Stimulated activated CD4-positive, alpha-beta T cell treated with anti-CD3 and anti-CD28 coated beads, Interleukin-4, amount 100 ng/mL, for 48 hours (primary cell): ENCODE measurements at places on chromosomes 5 and 9.

DNA sequence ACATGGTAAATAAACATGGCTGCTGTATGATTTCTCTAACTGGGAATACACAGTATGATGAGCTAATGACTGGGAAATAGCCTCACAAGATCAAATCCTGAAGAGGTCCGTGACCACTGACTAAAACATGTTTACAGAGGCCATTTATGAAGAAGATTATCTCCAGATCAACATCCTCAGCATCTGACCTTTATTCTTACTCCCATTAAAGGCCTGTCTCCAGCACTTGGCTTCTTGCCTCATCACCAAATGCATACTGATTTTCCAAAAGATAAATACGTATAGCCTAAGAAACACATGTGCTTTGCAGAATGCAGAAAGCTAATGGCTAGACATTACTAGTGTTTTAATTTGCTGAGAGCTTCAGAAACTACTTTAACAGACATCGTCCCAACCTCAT, 108.0 kb upstream of the TSLP start:
- DNase-seq: no peak

GRCh38 chr5:149679876-149680809, 50.0 kb upstream of the PPARGC1B start:
- DNase-seq: no peak

DNA sequence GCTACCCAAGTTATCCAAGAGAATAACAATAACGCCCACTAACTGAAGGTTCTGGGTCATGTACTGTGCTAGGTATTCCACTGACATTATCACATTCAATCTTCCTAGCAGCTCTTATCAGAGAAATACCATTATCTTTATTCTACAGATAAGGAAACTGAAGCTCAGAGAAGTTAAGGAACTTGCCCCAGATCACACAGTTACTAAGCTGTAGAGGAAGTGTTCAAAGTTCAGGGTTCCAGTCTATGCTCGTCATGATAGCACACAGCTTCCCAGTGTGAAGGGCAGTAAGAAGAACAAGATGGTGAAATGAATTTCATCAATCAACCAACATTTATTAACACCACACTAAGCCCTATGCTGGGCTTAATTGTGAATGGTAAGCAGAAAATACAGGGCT, 29.6 kb downstream of the ELOVL7 start:
- DNase-seq: no peak

GRCh38 chr9:12875191-12875590, 100.4 kb downstream of the LURAP1L start:
- DNase-seq: no peak

DNA sequence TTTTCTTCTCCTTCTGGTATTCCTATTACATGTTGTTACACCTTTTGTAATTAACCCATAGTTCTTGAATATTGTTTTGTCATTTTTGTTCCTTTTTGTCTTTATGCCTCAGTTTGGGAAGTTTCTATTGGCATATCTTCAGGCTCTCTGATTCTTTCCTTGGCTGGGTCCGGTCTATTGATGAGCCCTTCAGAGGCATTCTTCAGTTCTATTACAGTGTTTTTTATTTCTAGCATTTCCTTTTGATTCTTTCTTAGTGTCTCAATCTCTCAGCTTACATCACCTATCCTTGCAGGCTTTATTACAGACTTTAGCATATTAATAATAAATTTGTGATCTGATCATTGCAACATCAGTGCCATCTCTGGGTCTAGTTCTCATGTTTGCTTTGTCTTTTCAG, 33.8 kb downstream of the PHF2 start:
- no peak for DNase-seq

GRCh38 chr9:81361296-81361695, 328.1 kb downstream of the TLE1 start:
- no peak for DNase-seq

DNA sequence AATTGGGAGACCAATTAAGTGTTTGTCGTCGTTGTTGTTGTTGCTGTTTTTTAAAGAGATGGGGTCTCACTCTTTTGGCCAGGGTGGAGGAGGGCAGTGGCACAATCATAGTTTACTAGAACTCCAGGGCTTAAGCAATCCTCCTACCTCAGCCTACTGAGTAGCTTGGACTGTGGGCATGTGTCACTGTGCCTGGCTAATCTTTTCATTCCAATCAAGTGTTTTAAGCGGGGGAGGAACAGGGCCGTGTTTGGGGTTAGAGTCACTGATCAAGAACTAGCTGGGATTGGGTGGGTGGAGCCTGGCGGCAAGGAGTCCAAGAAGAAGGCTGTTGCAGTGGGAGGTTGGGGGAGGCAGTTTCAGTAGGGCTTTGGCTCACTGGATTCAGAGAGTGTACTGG, 13.8 kb downstream of the SNX30 start:
- no peak for DNase-seq

DNA sequence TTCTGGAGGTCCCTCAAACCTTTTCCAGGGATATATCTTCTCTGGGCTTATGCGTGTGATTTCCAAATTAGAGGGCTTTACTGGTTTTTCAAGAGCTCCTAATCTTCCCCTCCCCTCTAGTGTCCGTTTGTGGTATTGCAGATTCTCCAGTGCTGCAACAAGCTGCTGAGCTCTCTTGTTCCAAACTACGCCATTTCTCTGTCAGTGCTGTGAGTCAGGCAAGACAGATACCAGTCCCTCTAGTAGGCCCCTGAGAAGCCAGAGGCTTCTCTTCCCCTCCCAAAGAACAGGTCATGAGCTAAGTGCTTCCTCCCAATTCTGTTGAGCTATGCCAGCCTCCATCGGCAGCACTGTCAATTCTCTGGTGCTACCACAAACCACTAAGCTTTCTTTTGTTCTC, 149.5 kb downstream of the FANCC start:
- DNase-seq: peak; percentile 58

DNA sequence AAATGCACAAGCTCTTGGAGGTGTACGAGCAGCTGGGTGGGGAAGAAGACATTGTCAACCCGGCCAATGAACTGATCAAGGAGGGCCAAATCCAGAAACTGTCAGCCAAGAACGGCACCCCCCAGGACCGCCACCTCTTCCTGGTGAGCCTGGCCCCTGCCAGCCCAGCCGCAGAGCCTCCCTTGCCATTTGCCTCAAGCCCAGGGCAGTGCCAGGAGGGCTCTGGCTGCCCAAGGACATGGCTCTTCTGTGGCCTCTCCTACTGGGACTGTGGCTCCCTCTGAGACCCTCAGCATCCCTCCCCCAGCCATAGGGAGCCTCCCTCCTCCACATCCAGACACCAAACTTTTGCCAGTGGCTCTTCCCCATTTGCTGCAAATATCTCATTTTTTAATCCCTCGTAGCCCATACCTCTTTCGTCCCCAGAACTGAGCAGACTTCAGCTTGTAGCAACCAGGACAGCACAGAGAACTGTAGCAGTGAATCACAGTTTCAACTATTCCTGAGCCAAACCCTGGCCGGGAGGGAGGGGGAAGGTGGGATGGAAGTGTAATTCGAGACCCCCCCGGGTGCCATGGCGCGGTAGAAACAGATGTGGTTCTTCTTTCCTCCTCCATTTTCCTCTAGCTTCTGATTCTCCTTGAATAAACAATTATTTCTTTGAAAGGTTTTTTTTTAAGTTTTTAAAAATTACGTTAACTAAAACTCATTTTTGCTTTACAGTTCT, 44.5 kb upstream of the SUSD3 start:
- no peak for DNase-seq

DNA sequence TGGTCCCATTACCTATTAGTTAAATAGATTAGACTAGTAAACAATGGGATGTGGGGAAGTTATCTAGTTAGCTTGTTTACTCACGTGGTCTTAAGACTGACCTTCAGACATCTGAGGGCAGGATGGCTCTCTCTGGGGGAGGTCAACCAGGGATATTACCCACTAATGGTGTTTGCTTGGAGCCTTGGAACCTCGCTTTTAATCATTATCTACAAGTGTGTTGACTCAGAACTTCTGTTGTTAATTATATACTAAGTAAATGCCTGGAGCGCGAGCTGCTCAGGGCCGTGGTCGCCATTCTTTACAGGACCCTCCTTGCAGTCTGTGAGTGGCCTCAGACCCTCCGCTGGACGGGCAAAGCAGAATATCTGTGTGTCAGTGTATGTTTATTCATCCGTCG, 48.5 kb upstream of the ZNF354A start:
- no peak for DNase-seq

- DNase-seq: no peak
These were observed 76.4 kb downstream of the HAPLN1 start for GRCh38 chr5:83644301-83644700.

GRCh38 chr9:77864211-77864889, 167.3 kb downstream of the GNAQ start:
- no peak for DNase-seq

- DNase-seq: no peak
These were observed 6.0 kb downstream of the CREBRF start for GRCh38 chr5:173062141-173062540.
